ENCODE measurements at places on chromosomes 7 and 10.

- no peak for DNase-seq
These were observed at the start of gene ACTA2 for GRCh38 chr10:88952647-88953111. Gene ACTA2 (minus strand): TSS chr10:88952773. CDS start chr10:88948930, 3,843 bp downstream.

DNA sequence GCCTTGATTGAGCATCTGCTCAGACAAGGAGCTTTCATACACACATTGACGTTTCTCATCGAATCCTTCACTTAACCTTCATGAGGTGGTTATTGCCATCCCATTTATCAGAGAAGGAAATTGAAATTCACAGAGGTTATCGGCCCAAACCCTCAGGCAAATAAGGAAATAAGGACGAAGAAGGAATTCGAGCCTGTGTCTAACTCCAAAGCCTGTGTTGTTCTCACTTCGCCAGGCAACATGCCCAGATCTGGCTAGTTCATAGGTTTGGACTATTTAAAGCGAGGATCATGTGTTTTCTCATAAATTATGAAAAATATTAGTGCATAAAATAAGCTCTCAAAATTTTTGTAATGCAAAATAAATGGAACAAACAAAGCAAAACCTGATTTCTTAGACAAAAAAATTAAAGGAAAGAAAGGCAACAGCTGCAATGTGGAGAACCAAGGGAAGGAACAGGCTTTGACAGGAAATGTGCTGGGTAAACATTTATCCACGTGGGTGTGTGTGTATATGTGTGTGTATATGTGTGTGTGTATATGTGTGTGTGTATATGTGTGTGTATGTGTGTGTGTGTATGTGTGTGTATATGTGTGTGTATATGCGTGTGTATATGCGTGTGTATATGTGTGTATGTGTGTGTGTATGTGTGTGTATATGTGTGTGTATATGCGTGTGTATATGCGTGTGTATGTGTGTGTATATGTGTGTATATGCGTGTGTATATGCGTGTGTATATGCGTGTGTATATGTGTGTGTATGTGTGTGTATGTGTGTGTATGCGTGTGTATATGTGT lies 4.8 kb downstream of the UCN3 start:
- no peak for DNase-seq

DNA sequence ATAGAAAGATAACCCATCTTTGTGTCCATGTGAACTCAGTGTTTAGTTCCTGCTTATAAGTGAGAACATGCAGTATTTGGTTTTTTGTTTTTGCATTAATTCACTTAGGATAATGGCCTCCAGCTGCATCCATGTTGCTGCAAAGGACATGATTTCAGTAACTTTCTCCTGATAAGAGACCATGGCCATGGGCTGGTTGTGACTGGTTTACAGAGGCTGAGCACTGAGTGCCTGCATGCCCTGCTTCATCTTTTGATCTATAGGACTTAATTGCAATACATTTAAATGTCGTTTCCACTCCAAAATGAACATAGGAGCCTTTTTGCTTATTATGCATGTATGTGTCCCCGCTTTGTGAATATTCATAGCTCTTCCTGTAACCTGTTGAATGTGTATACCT lies 101.3 kb upstream of the IGFBP3 start:
- DNase-seq, result no peak

DNA sequence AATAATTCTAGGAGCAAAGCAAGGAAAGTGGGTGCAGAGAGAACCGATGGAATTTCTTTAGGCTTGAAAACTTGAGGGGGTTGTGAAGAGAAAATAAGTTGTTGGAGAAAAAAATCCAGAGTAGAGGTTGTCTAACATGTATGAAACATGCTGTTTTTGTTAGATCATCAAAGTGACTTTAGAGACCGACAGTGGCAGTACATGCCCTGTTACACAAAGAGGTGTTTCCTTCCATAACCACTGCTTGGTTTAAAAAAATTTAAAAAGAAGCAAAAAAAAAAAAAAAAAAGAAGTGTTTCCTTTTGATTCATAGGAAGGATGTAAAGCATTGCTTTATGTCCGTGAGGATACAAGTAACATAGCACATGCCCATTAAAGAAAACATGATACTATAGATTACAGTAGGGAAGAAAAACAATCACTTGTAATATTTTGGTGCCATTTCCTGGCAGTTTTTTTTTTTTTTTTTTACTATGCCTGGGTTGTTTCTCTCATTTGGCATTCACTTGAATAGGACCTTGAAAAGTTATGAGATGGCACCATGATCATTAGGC lies 6.1 kb downstream of the ENTPD1 start:
- no peak for DNase-seq

GRCh38 chr7:102463841-102464576 lies 654 bp downstream of the ALKBH4 start:
- DNase-seq, result no peak

GRCh38 chr10:58335306-58336005 lies 650 bp downstream of the UBE2D1 start:
- peak; percentile 30 for DNase-seq

GRCh38 chr7:91463330-91463729 lies 199.1 kb downstream of the FZD1 start:
- DNase-seq, result no peak

DNA sequence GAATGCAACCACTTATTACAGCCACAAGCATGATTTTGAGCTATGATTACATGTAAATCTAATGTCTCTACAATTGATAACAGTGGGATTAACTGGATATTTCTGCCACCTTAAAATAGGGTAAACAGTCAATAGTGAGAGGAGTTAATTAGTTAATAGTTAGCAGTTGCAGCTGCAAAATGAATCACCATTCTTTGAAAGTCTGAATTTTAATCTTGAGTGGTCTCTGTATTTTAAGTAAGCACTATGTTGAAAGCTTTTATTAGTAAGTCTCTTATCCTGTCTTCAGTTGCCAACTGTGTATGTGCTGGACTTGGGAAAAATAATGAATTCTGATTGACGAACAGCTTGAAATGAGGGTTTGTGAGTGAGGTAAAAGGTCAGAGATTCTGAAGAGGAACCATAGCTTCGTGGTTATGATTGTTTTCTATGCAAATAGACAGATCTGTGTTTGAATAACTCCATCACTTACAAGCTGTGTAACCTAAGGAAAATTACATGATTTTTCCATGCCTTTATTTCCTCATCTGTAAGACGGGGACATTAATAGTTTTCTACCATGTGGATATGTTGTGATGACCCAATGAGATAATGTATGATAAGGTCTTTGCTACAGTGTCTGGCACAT lies 75.2 kb downstream of the RNLS start:
- DNase-seq, result no peak

DNA sequence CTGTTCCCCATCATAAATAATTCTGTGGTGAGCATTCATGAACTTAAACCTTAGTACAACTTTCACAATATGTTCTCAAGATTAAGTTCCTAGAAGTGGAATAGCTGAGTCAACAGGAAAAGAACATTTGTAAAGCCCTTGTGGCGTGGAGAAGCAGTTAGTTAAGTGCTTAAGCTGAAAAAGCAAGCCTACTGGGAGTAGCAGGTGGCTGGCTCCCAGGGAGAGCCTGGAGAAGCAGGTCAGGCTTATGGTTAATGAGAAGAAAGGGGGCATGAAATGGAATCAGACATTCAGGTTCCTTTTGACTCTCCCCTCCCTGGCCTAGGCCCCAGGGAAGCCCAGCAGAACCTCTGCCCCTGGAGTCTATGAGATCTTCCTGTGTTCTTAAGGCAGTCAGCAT lies 35.3 kb downstream of the VSTM4 start:
- DNase-seq, result peak; percentile 46

- DNase-seq, result no peak
These were observed 26.6 kb downstream of the ESYT2 start for GRCh38 chr7:158802535-158803366.

DNA sequence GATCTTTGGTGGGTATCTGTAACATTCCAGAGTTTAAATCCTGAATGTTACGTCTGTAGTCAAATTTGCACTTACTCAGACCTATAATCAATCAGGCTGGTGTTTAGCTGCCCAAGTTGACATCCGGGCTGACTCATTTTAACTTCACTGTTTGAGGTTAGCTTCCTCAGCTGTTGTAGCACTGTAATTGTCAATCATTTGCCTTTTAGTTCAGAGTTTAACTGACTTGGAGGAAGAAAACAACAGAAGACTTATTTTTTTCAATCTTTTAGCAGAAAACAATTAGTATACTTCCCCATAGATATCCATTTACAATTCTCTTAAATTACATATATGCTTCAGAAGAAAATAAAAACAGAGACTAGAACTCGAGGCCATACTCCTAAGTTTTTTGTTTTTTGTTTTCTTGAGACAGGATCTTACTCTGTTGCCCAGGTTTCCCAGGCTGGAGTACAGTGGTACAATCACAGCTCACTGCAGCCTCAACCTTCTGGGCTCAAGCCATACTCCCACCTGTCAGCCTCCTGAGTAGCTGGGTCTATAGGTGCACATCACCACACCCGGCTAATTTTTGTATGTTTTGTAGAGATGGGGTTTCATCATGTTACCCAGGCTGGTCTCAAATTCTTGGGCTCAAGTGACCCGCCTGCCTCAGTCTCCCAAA lies 38.5 kb upstream of the LRRC17 start:
- DNase-seq, result no peak

GRCh38 chr10:91713461-91714072 lies 80.7 kb upstream of the PPP1R3C start:
- DNase-seq, result no peak

- no peak for DNase-seq
These were observed 184.6 kb downstream of the JCAD start for GRCh38 chr10:29874606-29875269.

GRCh38 chr7:137235434-137235833 lies 108.1 kb downstream of the PTN start:
- no peak for DNase-seq

DNA sequence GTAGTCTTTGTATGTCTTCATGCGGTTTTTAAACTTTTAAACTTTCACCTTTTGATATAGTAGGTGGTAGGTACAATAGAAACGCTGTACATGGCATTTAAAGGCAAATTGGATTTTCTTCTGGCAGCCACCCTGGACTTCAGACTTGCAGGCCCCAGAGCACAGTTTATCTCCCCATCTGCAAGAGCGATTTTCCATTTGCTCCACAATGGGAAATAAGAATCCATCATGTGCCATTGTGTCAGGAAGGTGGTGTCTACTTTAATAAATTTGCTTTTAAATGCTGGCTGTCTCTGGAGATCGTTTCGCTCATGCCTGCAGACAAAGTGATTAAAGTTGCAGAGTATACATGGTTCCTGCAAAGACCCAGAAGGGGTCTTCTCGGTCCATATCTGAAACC lies 38.9 kb downstream of the UNC5B start:
- DNase-seq, result no peak

DNA sequence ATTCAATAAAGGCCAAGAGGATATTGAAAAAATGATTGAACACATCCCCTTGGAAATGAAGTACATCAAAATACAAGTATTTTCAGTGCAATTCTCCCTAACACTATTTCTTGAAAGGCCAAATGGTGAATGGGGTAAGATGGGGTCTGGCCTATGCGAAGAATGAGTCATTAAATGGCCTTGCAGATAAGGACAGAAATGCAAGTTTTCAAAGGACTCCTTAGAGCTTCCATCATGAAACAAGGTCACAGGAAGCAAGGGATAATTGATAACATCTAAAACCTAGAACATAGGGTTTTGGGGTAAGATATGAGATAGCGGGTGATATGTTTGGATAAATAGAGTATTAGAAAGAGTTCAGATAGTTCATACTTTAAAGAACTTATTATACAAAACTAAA lies 109.3 kb upstream of the ABCB5 start:
- DNase-seq, result no peak

- no peak for DNase-seq
These were observed 169.9 kb downstream of the PIP4K2A start for GRCh38 chr10:22544325-22545068.

DNA sequence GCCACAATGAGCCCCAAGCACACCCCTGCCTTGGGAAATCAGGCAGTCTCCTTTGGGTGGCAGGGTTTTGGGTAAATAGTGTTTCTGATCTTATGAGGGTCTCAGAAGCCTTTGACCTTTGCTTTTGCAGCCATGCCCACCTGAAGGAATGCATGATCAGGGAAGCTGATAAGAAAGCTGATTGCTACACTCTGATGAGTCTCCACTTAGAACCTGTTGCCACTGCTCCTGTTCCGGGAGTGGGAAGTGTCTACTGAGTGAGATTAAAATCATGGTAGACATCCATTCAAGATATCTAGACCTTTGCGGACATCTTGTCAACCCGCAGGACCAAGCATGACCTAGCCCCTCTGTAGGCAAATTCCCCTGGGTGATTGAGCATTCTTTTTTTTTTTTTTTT lies 282.6 kb downstream of the SKIDA1 start:
- DNase-seq, result no peak

All from NCI-H345 (cell line).